ENCODE measurements at places on chromosomes 1 and 21.

- DNase-seq = no peak
These were observed 67.1 kb downstream of the BCAR3 start for GRCh38 chr1:93614541-93614940.

DNA sequence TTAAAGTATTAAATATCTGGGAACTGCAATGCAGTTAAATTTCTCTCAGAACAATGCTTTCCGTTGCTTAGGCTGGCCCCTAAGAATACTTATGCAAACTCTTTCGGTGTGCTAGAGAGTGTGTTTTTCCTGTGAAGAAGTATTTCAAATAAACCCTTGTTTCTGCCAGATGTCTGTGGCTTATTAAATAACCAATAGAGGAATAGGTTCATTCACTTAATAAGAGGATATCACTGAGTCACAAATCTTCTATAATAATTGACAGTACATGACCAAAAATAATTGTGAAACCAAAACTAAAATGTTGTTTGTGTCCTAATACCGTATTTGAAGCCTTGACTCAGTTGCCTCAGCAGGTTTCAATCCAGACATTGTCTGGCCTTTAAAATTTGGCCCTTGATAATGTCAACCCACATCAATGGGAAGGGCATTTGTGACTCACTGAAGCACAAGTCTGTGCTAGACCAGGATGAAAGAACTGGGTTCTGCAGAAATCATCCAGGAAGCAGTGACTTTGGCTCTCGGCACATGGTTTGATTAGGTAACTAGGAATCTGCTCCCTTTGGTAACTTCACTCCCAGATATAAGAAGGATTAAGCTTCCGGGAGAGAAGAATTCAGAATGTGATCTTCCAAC lies 104.2 kb upstream of the BARHL2 start:
- DNase-seq = no peak

- no peak for DNase-seq
These were observed 48.9 kb downstream of the SLC66A1 start for GRCh38 chr1:19360843-19361610.

GRCh38 chr21:35730325-35730724 lies 330.0 kb downstream of the SETD4 start:
- no peak for DNase-seq

DNA sequence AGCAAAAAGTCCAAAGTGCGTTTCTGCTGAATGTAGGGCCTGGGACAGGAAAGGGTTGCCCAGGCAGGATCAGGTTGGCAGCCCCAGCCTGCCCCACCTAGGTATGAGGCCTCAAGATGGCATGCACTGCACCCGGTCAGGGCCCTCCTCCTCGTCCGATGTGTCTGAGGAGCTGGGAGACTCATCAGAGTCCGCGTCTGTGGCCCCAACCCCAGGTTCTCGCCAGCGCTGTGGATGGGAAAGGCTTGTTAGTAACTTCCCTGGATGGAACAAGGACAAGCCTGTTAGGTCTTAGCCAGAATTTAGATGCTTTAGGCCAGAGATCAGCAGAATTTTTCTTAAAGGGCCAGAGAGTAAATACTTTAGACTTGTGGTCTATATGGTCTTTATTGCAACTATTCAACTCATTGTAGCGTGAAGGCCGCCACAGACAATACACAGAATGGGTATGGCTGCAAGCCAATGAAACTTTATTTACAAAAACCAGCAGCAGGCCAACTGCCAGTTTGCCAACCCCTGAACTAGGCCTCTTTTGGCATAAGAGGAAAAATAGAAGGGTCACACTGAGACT lies 12.4 kb downstream of the PEA15 start:
- no peak for DNase-seq

DNA sequence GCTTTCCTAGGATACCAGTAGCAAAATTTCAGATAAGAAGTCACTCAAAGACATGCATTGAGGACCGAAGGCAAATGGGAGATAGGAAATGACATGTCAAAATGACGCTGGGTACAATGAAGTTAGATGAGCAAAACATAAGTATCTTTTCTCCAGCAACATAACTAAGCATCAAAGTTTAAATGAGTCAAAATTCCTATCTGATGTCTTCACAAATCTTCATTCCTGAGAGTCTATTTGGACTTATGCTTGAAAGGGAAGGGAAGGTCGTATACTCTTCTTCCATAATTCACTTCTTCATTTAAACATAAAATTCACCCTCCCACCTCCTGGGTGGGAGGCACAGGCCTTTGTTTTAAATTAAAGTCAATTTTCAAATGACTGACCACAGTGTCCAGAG lies 4.1 kb upstream of the TMEM81 start:
- DNase-seq = no peak

- no peak for DNase-seq
These were observed 534.4 kb upstream of the CXADR start for GRCh38 chr21:16978309-16978895.

DNA sequence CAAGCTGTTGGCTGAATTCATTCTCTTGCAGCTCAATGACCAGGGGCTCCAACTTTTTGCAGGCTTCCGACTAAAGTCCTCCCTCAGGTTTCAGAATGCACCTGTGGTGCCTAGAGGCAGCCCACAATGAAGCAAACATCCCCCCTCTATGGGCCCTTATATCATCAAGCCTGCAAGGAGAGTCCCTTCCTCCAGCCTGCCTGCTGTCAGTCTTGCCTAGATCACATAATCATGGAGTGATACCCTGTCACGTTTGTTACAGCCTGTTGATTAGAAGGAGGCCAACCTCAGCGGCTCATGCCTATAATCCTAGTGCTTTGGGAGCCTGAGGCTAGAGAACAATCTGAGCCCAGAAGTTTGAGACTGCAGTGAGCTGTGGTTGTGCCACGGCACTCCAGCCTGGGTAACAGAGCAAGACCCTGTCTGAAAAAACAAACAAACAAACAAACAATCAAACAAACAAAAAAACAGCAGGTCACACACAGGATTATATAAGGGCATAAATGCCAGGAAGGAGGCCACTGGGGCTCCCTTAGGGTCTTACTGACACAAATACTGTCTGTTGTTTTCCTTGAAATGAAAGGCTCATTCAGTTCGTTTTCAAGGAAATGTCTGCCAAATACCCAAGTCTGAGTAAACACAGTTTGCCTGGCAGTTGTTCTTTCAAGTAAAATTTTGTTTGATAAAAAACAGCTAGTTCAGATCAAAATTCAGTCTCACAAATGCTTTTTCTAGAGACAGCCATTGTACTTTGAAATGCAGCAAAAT lies 4.7 kb upstream of the SPRR3 start:
- no peak for DNase-seq

DNA sequence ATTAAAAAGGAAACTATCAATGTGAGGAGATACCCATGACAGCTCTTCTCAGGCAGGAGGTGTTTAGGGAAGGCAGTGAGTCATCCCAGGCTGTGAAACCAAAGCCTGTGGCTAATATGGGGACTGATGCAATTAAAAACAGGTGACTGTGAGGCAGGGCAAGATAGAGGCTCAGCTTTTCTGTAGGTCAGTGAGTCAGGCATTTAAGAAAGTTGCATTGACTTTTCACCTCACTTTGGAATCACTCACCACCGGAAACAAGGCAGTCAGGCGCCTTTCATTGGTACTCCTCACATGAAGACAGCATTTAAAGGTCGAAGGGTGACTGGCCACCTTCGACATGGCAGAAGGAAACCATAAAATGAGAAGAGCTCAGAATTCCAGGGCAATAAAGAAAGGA lies 54.5 kb downstream of the PAPPA2 start:
- DNase-seq = no peak

DNA sequence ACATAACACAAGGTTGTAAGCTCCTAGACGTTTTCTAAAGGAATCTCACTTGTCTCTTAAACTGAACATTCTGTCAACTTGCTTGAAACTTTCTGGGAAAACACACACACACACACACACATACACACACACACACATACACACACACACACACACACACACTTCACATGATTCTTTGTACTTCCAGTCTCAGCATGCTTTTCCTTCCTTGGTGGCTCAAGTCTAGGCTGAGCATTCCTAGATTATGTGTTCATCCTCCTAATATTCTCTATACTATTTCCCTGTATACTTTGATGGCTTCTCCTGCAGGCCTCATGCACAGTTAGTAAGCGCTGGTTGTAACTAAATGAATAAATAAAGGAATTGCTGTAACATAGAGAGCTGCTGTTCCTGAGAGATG lies 372.1 kb downstream of the PTPRC start:
- DNase-seq = no peak

GRCh38 chr1:208537198-208537597 lies 293.0 kb upstream of the PLXNA2 start:
- no peak for DNase-seq

- DNase-seq = no peak
These were observed 11.8 kb downstream of the FCMR start for GRCh38 chr1:206909883-206910318.

DNA sequence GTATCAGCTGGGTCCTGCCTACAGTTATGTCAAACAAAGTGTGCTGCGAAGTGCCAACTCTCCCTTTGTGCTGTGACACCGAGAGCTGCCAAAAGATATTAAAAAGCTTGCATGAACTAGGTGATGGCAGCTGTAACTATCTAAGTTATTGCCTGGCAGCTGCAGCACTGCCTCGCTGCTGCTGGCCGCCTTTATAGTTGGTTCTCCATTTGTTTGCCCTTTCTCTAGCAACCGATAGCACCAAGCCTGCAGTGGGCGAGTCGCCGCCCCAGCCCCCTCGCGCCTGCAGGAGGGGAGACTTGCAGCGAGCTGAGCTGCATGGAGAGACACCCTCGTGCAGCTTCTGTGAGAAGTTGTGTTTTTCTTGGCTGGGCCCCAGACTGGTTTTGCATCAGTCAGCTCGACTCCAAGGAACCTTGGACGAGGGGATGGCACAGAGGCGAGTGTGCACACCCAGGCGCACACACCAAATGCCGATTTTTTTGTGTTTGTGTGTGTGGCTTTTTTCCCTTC lies 330.6 kb downstream of the RPS6KC1 start:
- no peak for DNase-seq

- no peak for DNase-seq
These were observed 26.8 kb upstream of the NCAM2 start for GRCh38 chr21:20971296-20971921.

GRCh38 chr1:178933709-178934490 lies 63.0 kb upstream of the ANGPTL1 start:
- no peak for DNase-seq

GRCh38 chr1:56835657-56836056 lies 16.5 kb upstream of the FYB2 start:
- DNase-seq = no peak

DNA sequence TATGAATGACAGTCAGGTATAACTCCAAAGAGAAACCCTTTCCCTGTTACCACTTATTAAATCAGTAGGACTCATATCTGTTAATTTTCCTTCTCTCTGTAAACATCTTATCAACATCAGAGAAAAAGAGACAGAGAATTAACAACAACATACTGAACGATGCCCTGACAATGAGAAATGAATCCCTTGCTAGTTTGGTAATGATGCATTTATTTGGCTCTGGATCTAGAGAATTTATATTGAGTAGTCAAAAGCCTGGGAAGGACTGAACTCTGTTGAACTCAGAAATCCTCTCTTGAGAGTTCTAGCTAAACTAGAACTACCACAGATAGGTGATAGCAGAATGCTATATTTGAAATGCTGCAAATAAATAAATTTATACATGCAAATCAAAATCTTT lies 325.6 kb downstream of the DISC1 start:
- no peak for DNase-seq

- no peak for DNase-seq
These were observed 59.6 kb downstream of the ATP6V1G3 start for GRCh38 chr1:198480876-198481275.

GRCh38 chr1:31805318-31805717 lies 10.5 kb downstream of the SPOCD1 start:
- no peak for DNase-seq

GRCh38 chr1:162010175-162010506 lies 13.5 kb downstream of the OLFML2B start:
- DNase-seq = no peak

DNA sequence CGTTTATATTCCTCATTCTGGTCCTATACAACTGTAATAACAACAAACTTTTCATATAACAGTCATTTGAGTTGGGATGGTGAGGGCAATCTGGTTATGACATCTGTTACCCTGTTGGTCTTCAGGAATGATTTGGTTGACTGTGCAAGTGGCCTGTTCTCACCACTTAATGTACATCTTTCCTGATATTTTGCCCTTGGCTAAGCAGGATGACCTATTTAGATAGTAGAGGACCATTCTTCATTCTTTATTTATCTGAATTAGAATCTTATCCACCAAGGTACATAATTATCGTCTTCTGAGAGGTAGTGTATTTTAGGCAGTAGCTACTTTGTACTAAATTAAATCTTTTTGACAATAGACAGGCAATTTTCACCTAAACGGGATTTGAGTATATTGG lies 154.3 kb downstream of the DNM3 start:
- no peak for DNase-seq

DNA sequence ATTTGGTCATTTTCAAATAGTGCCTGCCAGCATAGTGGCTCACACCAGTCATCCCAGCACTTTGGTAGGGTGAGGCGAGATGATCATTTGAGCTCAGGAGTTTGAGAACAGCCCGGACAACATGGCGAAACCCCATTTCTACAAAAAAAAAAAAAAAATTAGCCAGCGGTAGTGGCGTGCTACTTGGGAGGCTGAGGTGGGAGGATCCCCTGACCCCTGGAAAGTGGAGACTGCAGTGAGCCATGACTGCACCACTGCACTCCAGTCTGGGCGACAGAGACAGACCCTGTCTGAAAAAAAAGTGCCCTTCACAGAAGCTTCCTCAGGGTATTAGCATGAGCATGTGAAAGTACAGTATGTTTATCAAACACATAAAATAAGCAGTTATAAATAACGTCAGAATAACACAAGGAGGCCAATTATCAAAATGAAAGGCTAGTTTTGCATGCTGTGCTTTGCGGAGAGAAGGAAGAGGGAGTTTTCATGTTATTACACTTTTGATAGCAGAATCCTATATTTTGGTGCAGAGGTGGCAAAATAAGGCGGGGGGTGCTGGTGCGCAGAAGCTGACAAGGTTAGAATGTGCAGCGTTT lies 781 bp upstream of the METTL13 start:
- DNase-seq = no peak

DNA sequence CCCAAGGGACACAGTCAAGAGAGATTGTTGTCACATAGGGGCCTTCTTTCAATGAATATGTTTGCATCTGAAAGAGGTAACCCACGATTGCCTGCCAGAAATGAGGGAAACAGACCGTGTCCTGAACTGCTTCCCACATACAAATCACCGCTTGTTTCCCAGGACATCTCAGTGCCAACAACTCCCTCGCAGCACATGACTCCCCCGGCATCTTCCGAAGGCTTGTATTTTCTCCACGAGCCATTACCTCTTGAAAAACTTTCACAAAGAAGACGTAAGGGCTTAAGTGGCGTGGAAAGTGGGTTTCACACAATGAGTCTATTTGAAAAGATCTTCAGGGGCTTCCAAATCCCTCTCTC lies 31.6 kb upstream of the PDE9A start:
- no peak for DNase-seq

DNA sequence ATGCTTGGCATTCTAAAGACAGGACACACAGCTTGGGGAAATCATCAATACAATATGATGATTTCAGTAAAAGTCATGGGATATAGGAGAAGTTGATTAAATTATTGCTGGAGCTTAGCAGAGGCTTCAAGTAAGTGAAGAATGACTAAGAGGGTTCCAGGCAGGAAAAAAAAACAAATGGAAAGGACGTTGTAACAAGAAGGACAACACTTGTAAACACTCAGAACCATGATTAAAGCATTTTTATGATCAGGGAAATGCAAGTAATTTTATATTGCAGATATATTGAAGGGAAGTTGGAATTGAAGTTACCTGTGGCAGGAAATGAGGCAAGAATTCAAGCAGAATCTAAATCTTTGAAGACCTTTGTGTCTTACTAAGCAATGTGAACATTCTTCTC lies 602.7 kb upstream of the NEGR1 start:
- no peak for DNase-seq
